ENCODE measurements at places on chromosomes 3 and 15.
A peak's percentile ranks its signal among the peaks of the same experiment; 100 is the strongest.

DNA sequence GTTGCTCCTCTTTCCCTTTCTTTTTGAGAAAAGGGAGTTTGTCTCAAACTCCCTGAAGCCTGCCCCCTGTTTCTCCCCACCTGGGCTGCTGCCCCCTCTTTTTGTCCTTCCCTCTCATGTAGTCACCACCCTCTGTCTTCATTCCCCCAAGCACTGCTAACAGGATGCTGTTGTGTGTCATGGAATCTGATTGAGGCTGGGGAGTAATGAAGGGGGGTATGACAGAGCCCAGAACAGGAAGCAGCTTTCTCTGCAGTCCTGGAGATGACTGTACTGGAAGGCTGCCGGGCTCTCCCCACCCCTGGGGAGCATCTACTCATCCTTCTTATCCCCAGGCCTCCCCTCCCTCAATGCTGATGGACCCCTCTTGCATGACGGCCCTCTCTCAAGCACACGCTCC lies 181.6 kb downstream of the ABHD5 start:
- peak; percentile 96 for DNase-seq

DNA sequence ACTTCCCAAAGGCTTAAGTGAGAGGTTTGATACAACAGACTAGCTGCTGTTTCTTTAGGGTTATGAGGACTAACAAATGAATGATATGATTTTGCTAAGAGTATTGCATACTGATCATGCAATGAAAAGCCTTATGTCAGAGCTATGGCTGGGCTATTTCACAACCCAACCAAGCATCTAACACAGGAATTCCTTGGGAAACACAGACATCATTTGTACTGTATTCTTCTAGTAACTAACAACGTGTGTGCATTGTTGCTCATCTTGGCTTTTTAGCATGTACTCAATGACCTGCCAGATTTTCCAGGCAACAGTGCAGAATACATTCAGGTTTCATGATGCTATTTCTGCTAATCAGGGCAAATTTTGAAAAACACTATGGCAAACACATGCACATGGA lies 19.3 kb downstream of the PDZRN3 start:
- DNase-seq = peak; percentile 86

- DNase-seq = no peak
Measured at GRCh38 chr3:134904776-134905646, 110.0 kb downstream of the EPHB1 start.

DNA sequence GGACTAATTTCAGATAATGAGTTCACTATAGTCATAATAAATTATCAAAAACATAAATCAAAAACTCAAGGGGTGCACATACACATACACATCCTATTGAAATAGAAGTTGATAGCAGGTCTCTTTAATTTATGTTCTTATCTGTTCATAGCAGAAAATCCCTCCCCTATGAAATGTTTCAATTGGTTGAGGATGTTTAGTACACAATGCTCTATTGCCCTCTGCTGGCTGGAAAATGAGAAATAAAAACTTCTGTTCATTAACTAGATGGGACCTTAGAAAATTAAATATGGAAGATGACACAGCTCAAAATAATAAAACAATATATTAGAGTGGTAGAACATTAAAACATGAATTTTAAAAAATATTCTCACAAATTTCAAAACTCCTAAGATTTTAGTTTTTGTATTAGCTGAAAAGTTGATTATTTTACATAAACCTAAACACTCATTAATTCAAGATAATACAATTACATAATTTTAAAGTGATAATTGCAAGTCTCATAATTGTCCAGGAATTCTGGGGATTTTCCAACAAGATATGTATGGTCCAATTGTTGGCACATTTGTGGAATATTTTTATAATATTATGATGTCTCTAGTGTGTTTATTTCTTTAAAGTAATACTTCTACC lies 735.0 kb downstream of the ROBO1 start:
- peak; percentile 56 for DNase-seq

DNA sequence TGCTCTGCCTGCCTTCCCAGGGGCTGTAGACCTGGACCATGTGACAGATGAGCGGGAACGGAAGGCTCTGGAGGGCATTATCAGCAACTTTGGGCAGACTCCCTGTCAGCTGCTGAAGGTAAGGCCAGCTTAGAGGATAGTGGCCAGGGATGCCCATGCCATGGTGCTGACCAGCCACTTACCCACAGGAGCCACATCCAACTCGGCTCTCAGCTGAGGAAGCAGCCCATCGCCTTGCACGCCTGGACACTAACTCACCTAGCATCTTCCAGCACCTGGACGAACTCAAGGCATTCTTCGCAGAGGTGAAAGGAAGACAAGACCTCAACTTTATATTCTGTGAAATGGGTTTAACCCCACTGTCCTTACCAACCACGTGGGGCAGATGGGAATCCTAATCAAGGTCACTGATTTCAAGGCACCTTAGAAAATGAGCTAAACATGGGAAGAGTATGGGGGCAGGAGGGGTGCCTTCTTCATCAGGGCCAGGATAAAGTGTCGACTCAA lies 26.7 kb downstream of the NBEAL2 start:
- DNase-seq = no peak

- no peak for DNase-seq
Measured at GRCh38 chr15:98758224-98758623, 109.9 kb downstream of the IGF1R start.

DNA sequence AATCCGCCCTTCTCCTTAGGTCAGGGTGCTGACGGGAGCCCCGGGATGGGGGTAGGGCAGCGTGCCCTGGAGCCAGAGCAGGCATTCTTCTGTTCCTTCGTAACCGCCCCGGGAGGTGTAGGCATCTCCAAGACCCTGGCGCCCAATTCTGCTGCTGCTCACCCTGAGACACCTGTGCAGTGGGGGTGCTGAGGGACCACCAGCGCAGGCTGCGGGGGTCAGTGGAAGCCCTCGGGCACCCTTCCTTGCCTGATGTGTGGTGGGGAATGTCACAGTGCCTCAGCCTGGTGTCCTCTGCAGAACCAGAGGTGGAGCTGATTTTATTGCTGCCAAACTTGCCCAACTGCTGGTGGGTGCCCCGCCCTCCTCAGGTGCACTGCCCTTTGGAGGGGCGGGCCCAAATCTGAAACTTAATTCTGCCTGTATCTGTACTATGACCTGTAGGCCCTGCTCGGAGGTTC lies 7.3 kb downstream of the CSK start:
- DNase-seq = no peak

DNA sequence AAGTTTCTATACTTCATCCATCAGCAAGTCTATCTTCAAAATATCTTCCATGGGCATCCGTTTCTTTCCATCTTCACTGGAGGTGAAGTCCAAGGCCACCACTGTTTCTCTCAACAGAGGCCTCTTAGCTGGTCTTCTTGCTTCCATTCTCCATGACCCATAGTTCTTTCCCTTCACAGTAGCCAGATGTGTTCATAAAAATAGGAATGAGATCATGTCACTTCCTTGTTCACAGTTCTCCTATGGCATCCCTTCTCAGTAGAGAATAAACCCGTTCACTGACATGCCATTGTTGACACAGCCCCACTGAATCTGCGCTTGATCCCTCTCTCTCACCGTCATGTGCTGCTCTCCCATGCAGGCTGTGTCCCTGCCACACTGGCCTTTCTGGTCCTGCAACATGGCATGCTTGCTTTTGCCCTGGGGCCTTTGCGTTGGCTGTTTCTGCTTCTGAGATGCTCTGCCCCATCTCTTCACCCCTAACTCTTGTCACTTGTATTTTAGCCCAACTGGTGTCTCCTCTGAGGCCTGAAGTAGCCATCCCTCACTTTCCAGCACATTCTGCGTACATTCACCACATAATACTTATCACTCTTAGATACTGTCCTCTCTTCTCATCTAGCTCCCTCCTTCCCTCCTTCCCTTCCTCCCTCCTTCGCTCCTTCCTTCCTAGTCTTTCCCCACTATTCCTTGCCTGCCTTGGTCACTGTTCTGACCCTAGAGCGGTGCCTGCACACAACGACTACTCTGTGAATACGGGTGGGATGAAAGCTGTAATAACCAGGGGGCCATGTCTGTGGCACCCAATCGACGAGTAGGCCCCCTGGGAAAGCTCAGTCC lies 42.0 kb downstream of the STARD5 start:
- no peak for DNase-seq

DNA sequence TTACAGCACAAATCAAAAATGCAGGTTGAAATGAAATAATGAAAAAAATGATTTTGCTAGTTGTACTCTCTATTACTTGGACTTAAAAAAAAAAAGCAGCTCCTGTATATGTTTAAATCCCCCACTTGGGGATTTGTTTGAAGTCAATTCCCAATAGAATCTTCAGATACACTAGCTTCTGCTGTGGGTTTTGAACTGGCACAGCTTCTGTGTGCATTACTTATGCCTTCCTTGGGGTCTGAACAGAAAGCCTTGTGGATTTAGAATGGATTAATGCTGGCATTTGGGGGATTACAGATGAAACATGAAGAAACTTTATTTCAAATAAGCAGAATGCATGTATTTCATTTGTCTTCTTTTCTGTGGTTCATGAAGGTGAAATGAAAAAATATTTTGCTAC lies 513.2 kb upstream of the TBL1XR1 start:
- no peak for DNase-seq

DNA sequence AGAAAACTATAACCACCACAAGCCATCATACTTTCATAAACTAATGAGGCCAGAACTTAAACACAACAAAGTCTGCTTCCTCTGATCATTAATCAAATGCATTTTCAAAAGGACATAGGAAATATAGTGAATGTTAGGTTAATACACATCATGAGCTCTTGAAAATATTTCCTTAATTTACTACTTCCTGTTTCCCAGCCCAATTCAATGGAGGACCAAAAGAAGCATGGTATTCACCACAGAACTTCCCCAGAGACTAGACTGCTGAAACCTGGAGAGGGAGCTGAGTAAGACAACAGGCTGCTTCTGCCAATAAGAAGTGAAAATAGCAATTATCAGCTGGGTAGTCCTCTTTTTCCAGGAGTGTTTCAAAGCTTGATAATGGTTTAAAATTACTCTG lies 250.3 kb downstream of the ULK4 start:
- peak; percentile 82 for DNase-seq

- peak; percentile 40 for DNase-seq
Measured at GRCh38 chr3:49359623-49360022, 1.5 kb upstream of the GPX1 start.

DNA sequence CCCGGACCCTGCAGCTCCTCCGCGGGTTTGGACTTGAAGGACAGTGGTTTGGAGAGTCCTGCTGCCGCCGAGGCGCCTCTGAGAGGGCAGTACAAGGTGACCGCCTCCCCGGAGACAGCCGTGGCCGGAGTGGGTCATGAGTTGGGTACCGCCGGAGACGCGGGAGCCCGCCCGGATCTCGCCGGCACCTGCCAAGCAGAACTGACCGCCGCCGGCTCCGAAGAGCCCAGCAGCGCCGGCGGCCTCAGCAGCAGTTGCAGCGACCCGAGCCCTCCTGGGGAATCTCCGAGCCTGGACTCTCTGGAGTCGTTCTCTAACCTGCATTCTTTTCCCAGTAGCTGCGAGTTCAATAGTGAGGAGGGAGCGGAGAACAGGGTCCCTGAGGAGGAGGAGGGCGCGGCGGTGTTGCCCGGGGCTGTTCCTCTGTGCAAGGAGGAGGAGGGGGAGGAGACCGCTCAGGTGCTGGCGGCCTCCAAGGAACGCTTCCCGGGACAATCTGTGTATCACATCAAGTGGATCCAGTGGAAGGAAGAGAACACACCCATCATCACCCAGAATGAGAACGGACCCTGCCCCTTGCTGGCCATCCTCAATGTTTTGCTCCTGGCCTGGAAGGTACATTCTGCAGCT lies 634 bp downstream of the MINDY2 start:
- no peak for DNase-seq

- DNase-seq = no peak
Measured at GRCh38 chr3:127006781-127007436, 24.0 kb downstream of the PLXNA1 start.

DNA sequence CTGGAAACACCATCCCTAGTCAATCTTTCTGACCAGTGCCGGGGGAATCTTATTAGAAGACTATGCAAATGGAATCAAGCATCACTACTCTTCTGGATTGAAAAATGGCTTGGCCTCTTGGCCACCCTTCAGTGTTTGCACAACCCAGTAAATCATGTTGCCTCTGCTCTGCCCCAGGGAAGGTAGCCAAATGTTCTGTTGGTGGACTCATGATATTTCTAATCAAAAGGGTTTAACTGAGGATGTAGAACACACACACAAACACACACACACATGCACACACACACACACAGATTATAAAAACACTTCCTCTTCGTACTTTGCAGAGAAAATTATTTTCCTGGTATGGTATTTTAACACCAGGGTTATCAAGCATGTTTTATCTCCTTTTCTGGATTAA lies 7.9 kb downstream of the RBP2 start:
- DNase-seq = no peak

- peak; percentile 89 for DNase-seq
Measured at GRCh38 chr15:58441376-58442070, 9.7 kb downstream of the LIPC start.

GRCh38 chr3:134143828-134144401 lies 106.7 kb downstream of the RYK start:
- DNase-seq = no peak

DNA sequence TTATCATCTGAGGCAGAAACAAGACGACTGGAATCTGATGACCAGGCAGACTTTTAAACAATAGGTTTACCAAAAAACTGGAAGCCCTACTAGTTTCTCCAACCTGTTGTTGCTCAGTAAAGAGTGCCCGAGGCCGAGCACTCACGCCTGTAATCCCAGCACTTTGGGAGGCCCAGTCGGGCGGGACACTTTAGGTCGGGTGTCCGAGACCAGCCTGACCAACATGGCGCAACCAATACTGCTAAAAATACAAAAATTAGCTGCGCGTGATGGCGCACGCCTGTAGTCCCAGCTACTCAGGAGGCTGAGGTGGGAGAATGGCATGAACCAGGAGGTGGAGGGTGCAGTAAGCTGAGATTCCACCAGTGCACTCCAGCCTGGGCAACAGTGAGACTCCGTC lies 1.1 kb upstream of the WDR5B start:
- no peak for DNase-seq

GRCh38 chr3:115052906-115053305 lies 94.2 kb downstream of the ZBTB20 start:
- no peak for DNase-seq
